ENCODE measurements at places on chromosomes 2 and 18.

- DNase-seq: no peak
Measured at GRCh38 chr2:232291343-232291742, 87.2 kb upstream of the ALPP start.

DNA sequence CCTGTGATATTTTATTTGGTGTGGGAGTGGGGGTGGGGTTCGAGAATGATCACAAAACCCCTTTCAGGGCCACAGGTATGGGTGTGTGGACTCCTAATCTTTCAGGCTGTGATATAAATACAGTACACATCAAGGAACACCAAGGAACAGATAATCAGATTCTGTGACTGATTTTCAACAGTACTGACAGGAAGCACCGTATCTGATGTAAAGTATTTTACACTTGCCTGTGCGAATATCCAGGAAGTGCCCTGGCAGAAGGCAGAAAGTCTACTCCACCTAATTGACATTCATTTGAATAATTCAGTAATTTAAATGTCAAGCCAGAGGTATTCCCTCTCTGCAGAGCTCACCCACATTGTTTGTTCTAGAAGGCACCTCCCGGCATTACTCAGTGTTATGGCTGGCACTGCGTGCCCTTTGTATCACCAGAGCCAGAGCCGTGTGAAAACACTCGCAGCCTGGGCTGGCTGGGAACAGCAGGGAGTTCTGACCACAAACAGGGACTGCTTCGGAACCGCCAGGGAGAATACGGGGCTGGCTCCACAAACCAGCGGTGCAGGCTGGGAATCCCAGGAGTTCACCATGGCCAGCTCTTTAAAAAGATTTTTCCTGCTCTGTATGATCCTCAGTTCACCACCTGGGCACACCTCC, 91.8 kb downstream of the ACVR1 start:
- DNase-seq: peak; percentile 86

GRCh38 chr2:74043345-74044329, 58.9 kb downstream of the TET3 start:
- no peak for DNase-seq

DNA sequence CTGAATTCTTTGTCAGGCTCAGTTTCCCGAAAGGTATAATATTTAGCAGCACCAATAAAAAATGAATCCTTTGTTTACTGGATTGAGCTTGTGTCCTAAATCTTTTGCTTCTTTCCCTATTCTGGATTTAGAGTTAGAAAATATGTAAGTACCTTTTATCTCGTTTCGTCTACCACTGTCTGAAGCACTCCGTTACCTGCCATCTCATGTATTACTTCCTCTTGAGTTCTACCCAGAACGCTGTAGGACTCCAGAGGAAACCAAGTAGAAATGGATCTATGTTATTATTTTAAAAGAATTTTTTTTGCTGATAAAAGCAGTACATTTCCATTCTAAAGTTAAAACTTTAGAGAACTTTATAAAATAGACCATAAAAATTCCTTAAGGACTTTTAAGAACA, 13.5 kb downstream of the ANKRD12 start:
- DNase-seq: no peak

GRCh38 chr2:138997856-138998517, 217.8 kb upstream of the NXPH2 start:
- no peak for DNase-seq

- DNase-seq: no peak
Measured at GRCh38 chr2:213086571-213086970, 64.8 kb downstream of the IKZF2 start.

- DNase-seq: no peak
Measured at GRCh38 chr2:204108781-204109295, 172.3 kb downstream of the ICOS start.

DNA sequence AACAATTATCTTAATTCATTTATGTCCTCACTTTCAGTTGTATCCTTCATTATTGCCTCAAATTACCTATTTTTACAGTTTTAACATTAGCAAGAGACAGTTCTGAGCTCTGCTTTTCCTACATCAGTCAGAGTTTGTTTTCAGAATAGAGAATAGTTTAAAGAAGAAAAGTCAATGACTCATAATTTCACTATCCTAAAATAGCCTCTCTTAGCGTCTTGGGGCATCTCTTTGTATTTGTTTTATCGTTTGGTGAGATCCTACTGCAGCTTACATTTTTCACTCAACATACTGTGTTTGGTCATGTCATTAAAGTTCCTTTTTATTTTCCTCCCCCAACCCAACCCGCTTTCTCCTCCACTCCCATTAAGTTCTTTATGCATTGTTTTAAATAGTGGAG, 3.8 kb downstream of the SEC11C start:
- no peak for DNase-seq

- DNase-seq: peak; percentile 69
Measured at GRCh38 chr2:43225093-43225787, 1.2 kb downstream of the ZFP36L2 start.

DNA sequence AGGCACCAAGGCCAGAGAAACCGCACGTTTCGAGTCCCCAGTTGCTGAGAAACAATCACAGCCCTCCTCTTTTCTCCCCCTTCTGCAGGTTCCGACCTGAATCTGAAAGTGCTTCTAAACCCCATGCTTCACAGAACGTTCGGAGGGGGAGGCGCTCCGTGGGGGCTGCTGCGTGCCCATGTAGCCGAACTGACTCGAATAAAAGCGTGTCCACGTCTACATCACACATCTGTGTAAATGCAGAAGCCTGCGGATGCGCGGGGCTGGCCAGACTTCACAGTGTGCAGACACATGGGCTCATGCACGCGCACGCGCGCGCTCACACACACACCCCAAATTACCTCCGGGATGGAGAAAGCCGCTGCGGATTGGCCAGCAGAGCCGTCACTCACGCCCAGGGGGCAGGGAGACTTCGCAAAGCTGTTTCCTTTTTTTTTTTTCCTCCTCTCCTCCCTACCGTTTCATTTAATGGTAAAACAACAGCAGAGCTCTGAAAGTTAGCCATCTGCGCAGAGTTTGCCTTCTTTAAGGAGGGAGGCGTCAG, 2.3 kb downstream of the ZNF516 start:
- DNase-seq: peak; percentile 100

GRCh38 chr2:36480636-36481035, 117.3 kb downstream of the FEZ2 start:
- DNase-seq: no peak

DNA sequence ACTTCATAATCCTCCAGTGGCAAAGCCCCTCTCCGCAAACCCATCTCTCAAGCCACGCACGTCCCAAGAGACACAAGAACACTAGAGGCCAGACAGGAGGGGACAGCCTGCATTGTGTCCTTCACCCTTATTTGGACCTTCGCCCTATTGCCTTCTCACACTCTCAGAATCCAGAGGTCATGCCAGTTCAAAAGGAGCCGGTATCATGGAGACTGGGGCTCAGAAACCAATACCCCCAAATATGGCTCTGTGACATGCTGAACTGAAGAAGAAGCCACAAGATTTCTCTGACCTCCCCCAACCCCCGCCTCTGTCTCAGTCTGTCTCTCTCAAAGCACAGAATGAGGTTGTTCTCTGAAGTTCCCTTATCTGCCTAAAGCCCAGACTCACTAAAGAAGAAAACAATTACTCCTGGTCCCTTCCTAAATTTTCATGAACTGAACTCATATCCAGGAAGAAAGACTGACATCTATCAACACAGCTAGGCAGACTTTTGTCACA, 19.2 kb upstream of the SPATA3 start:
- DNase-seq: no peak

GRCh38 chr2:231371430-231372054, 24.0 kb upstream of the B3GNT7 start:
- DNase-seq: no peak

- DNase-seq: no peak
Measured at GRCh38 chr18:39299152-39299551, 1733.6 kb upstream of the CELF4 start.

DNA sequence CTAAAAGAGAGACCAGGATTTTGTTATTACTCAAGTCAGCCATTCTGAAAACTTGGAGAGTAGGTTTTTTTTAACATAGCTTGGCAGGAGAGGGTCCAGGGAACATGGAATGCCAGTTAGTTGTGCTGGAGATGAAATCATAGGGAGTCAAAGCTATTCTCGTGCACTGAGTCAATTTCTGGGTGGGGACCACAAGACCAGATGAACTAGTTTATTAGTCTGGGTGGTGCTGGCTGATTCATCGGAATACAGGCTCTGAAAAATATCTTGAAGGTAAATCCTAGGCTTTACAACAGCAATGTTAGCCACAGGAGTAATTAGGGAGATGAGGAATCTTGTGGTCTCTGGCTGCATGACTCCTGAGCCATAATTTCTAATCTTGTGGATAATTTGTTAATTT, 921.4 kb downstream of the TRIB2 start:
- no peak for DNase-seq

DNA sequence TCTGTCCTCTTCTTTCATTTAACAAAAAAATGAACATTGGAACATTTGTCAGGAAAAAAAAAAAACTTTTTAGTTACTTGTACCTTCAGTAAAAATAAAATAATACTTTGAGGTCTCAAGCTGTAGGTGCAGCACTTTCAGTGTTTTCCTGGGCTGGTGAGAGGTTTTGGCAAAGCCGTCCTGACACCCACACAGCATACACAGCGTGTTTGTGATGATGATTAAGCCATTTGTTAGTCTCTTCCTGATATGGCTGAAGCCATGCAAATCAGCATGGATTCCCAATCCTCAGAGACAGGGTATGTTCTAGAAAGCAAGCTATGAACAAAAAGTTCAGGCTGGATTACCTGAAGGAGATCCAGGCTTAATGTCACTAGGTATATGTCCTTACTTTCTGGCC, 236.8 kb downstream of the ZNF516 start:
- DNase-seq: no peak

DNA sequence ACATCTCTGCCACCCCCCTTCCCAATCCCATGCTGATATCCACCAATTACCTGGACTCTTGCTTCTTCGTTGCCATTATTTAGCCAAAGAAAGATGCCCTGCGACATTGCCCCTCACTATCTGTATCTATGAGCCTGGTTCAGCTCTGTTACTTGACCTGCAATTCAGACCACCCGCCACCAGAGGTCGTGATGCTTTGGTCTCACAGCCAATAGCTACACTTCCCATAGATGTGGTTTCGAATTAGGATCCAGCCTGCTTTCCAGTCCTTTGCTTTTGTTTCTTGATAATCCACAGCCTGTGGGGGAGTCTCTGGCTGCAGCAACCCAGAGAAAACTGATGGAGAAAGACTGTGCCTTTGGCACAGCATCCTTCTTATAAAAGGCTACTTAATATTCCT, 239.4 kb downstream of the KLHL29 start:
- DNase-seq: no peak

- no peak for DNase-seq
Measured at GRCh38 chr2:169512525-169512924, 3.0 kb downstream of the KLHL41 start.

GRCh38 chr2:40401896-40402295, 50.0 kb downstream of the SLC8A1 start:
- DNase-seq: no peak

- DNase-seq: no peak
Measured at GRCh38 chr18:7190547-7191156, 40.2 kb upstream of the LRRC30 start.

DNA sequence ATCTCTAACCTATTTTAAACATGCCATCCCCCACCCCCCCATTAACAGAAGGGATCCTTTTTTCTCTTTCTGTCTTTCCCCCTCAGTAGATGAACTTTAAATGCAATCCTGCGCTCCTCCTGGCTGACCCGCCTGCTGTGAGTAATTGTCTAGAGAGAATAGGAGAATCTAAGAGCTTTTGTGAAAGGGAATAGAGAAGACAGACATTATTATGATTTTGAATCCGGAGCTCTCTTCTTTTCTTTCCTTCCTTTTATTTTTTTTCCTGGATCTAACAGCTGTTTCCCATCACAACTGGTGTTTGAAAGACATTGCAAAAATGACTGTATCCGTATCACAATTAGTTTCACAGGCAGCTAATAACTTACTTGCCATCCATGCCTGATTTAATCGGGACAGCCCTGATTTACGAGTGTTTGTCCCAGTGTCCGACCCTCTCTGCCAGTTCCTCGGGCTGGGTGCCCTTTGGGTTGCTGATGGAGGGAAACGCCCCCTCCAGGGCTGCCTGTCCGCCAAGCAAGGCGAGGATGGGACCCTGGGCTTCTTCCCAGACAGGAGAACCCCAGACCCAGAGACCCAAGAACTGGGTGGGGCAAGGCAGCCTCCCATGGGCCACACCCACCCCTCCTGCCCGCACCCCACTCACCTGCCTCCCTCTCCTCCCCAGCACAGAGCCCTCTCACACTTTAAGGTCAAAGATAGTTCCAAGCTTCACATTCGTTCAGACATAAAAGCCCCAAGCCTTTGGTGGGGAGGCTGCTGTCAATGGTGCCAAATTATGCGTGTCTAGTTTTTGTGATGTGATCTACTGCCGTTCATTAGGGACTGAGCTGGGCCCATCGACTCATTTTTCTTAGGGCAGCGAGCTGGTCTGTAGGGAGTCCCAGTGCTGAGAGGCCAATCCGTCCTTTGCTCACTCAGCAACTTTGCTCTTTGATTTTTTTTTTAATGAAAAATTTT, 231.7 kb downstream of the ZNF516 start:
- no peak for DNase-seq

DNA sequence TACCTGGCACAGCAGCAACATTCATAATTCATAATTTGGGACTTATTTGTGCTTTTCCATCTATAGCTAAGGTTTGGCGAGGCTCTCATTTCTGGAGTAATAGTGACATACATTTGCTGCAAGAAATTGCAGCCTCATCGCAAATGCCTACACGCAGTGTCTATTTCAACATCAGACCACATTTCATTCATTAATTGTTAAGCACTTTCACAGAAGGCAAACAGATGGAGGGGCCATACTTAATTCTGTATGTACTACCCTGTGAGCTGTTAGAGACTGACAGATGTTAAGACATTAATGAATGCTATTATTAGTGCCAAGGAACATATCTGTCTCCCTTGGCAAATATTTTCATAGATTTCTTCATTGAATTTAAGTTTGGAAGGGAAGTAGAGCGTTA, 125.7 kb downstream of the UXS1 start:
- DNase-seq: no peak

- DNase-seq: no peak
Measured at GRCh38 chr18:37674570-37674969, 109.0 kb upstream of the CELF4 start.

DNA sequence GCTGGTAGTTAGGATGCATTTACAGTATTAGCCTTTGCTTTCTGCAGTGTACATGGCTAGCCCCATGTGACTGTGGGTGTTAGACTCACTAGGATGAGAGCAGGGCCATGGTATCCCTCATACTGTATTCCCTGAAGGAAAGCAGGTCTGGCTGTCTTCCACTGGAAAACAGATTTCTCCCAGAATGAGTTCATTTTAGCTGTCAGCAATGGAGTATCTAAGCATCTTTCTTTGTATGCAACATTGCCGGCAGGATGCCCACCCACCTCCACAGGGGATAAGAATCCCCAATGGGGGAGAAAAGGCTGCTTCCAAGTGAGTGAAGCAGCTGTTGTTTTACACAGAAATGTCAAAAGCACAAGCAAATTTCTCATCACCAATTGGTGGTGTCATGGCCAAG, 142.7 kb upstream of the KLHL14 start:
- no peak for DNase-seq

- DNase-seq: no peak
Measured at GRCh38 chr2:235709124-235709813, 215.4 kb downstream of the AGAP1 start.

All from left lobe of liver (tissue), 2 donors.